Stimulated activated CD4-positive, alpha-beta T cell treated with anti-CD3 and anti-CD28 coated beads, Interleukin-12 subunit alpha, Interleukin-12 subunit beta, amount 100 ng/mL, for 4 hours (primary cell): ENCODE measurements at places on chromosomes 7 and 10.

- no peak for DNase-seq
These were observed 185.7 kb downstream of the STK31 start for GRCh38 chr7:23895666-23896096.

DNA sequence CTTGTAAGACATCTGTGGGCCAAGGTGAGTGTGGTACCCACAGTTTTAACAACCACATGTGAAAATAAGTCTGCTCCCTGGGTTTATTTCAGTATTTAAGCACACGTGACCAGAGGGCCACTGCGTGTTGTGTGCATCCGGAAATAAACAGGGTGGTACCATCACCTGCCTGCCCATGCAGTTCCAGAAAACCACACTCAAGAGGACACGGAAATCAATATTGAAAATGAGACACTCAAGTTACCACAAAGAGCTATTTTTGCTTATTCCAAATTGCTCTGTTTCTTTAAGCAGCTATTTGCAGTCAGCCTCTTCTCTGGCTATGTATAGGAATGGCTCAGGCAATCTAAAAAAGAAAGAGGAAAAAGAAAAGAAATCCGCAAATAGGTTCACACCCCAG lies 71.8 kb upstream of the LOXL4 start:
- DNase-seq = no peak

- DNase-seq = no peak
These were observed 132.5 kb downstream of the PON1 start for GRCh38 chr7:95191795-95192194.

- no peak for DNase-seq
These were observed 9.1 kb upstream of the TOMM7 start for GRCh38 chr7:22831602-22832305.
